Fibroblast of skin of scalp (primary cell): ENCODE measurements at places on chromosomes 5 and 9.
A peak's percentile ranks its signal among the peaks of the same experiment; 100 is the strongest.

DNA sequence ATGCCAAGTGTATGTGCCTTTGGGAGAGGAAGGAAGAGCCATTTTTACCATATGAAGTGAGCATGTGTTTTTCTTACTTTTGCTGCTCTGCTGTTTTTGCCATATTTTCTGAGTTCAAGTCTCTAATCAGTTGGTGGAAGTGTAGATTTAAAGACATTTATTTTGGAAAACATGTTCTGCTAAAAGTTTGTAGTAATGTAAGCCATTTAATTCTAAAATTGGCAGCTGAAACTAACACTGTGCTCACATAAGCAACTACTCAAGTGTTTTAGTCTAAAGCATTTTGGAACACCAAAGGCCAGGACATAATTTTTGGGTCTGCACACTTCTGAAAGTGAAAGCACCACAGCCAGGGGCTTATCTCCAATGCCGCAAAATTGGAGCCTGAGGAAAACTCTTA is 363.4 kb upstream of the ZNF608 start:
- DNase-seq: no peak

- DNase-seq: no peak
Observed at GRCh38 chr9:69090946-69091345, 55.4 kb downstream of the FXN start.

DNA sequence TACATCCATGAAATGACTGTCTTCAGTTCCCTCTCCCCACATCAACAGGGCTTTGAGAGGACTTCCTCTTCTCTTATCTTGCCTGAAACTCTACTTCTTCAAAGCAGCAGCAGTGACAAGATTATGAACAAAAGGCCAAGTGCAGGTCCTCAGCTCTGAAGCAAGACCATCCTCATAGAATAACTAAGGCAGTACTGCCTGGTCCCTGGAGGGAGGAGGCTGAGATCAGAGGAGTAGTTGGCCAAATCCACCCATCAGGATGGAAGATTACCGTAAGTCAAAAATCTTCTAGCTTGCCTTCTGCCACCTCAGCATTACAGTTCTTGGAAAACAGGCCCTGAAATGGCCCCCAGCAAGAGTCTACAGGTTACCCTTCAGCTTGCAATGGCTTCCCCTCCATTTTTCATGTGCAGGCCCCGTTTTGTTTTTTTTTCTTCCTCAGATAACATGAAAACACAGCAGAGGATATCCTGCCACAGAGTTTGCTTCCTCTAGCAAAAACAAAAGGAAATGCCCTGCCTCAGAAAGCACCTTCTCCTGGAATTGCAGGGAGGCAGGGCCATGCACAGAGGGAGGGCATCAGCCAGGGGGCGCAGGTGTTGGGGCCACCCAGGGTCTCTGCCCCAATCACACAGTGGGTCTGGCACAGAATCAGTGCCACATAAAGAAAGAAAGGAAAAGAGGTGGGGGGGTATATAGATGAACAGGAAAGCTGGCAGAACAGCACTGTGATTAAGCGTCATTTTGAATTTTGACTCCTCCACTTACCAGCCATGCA is 40.0 kb downstream of the KLHL3 start:
- DNase-seq: no peak

- no peak for DNase-seq
Observed at GRCh38 chr5:32601623-32602295, 16.4 kb downstream of the SUB1 start.

- DNase-seq: peak; percentile 71
Observed at GRCh38 chr5:96601715-96602244, 60.4 kb upstream of the CAST start.

GRCh38 chr5:35678661-35679060 is 61.0 kb downstream of the SPEF2 start:
- DNase-seq: no peak

GRCh38 chr9:19623941-19624340 is 164.9 kb downstream of the SLC24A2 start:
- DNase-seq: no peak

DNA sequence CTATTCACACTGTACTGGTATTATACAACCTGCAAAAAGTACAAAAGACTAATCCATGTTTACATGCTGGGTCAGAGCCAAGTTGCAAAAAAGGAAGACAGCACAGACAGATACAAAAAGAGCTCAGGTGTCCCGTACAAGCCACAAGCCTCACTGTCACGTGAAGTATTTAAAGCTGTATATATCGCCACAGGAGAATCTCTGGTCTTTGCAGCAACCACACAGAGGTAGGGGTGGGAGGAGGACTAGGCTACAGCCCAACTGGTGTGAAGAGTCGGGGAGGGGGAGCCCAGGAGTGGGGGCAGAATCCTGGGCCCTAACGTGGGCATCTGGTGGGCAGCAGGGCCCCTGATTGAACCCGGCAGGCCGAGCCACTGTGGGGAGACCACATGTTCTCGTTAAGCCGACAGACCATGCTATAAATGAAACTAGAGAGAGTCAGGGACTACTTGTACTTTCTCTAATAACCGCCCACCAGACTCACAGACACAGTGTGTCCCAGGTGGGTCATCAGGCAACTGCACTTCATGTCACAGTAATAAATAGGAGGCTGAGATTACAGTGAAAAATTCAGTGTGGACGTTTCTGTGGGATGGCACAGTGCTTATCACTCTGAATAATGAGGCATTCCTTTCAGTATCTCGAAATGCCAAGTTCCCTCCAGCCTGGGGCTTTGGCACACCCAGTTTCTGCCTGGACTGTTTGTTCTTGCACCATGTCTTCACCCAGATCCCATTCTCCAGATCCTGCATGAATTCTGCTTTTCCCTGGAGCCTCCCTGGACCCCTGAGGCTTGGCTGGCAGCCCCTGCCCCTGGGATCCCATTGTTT is 79.3 kb upstream of the SH3PXD2B start:
- no peak for DNase-seq

- DNase-seq: peak; percentile 77
Observed at GRCh38 chr5:10567781-10568321, 4.0 kb downstream of the ANKRD33B start.

- DNase-seq: no peak
Observed at GRCh38 chr9:99142275-99142674, 37.4 kb downstream of the TGFBR1 start.

DNA sequence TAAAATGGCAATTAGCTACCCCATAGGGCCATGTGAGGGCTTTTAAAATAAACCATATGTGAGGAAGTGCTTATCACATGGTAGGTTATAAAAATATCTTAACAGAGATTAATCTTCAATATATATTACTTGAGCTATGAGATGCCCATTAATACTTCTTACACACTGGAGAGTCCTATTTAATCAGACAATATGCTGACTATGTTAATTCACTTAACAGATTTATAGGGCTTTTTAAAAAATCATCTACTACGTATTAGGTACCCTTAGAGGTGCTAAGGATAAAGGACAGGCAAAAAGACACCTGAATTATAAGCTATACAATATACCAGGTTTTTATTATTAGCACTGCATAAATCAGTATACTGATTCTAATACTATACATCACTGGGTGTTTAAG is 102.6 kb downstream of the STRBP start:
- DNase-seq: no peak

- DNase-seq: no peak
Observed at GRCh38 chr9:137366445-137366810, 56.5 kb downstream of the EXD3 start.

DNA sequence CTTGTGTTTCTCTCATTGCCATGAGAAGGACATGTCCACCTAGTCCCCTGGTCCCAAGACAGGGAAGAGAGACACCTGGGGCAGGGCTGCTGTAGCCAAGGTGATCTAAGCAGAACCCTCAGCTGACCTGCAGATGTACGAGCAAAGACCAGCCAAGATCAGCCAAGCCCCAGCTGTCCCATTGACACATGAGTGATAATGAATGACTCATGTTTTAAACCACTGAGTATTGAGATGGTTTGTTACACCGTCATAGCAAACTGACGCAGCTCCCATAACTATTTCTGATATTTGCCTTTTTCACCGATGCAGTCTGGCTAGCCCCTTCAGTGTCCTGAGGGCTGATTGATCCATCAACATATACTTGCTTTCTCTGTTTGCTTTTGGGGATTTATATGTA is 6.7 kb downstream of the OR1K1 start:
- DNase-seq: no peak

DNA sequence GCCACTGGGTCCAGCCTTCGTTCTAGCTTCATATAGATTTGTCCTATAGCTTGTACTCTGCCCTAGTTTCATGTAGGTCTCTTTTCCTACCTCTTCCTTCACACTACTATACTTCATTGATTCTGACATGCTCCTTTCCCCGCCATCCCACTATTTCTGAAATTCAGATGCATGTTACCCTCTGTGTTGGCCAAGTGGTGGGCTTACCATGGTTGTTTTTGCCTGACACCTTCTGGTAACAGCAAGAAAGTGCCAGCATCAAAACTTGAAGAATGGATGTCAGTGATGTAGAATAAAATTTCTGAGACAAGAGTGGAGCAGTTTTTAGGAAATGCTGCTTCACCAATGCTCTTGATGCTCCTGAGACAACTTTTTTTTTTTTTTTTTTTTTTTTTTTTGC is 19.5 kb upstream of the SERINC5 start:
- DNase-seq: peak; percentile 23

DNA sequence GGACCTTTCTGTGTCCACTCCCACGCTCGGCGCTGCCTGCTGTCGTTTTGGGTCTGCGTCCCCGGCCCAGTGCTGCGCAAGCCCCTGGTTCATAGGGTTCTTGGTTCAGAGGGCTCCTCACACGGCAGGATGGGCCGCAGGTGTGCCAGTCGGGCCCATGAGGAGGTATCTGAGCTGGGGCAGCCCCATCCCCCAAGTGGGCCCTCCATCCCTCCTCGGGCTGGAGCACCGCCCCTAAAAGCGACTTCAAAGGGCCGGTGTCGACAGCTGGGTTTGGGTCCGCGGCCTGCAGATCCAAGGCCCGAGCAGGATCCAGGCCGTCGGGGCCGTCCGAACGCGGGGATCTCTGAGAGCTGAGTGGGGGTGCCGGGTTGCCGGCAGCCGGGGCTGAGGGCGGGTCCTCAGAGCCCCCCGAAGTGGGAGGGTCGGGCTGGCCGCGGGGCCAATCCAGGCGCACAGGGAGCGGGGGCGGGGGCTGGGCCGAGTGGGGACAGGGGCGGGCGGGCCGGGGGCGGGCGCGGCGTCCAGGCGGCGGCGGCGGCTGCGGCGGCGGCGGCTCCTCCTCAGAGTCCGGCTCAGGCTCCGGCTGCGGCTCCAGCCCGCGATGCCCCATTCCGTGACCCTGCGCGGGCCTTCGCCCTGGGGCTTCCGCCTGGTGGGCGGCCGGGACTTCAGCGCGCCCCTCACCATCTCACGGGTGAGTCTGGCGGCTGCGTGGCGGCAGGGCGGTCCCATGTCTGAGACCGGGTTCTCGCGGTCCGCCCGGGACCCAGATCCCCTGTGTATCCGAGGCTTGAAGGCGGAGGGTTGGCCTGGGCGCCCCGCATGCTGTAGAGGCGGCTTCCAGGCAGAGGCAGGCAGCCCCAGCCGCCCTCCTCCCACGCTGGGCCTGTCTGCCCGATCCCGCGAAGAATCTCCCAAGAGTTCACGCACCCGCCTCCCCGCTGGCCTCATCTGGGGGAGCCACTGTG is at the start of gene PDLIM4:
Gene PDLIM4, plus strand, starts transcription at position 566 of the 971 bp plus-strand sequence. Its CDS starts 39 bp downstream, at position 605.
- DNase-seq: peak; percentile 66

DNA sequence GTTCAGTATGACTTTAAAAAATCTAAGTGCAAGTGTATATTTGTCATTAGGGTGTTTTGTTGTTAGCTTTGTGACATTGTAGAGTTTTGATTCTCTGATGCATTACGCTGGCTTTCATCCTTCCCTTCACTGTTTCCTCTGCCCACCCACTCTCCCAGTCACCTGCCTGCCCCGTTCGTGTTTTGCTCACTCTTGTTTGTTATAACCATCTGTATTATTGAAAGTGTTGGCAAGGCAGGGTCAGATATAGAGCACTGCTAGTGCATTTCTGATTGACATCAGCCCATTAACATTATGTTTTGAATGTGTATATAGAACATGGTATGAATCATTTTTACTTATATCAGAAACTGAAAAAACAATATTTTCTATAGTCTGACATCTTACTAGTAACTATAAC is 27.3 kb downstream of the SCGB3A1 start:
- DNase-seq: no peak

DNA sequence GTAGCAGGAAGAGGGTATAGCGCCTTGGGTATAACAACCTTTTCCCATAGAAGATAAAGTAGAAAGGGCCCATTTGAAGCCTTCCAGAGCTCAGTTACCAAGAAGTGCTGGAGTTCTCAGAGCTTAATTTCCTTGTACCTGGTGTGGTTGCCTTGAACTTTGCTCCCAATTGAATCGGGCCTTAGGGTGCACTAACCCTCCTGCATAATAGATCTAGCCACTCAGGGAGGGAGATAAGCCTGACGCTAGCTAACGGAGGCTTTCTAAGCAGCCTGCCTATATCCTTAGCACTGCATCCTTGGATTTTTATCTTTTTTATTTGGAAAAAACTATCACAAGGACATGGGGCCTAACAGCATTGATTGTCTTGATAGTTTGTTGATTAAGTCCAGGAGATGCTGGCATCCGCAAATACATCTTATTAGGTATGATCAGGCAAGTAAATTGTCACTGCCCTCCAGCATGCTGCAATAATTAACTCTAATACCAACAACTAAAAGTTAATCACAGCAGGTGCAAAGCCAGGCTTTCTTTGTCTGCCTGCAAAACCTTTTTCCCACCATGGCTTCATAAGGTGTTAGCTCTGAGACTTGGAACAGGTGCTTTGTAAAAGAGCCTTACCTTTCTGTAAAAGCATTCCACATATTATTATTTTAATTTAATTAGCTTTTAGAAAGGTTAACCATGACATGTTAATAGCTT is 199.4 kb downstream of the SREK1 start:
- no peak for DNase-seq

GRCh38 chr5:76099286-76099702 is 16.1 kb downstream of the SV2C start:
- no peak for DNase-seq

DNA sequence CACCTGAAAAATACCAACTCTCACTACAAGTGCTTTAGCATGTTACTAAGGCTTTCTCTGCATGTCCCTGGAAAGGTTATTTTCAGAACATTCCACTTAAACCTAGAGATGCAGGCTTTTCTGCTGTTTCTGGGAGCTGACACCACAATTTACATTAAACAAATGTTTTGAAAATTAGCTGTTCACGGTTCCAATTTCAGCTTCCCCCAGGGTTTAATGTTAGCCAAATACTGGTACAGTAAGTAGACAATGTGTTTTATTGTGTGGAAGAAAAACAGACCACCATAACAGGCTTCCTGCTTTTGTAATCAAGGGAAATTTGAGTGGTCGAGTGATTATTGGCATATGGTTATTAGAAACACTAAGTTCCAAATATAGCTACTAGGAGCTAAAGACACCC is 32.0 kb downstream of the MACROH2A1 start:
- DNase-seq: no peak
